ENCODE measurements at places on chromosomes 16 and 17.
A peak's percentile ranks its signal among the peaks of the same experiment; 100 is the strongest.

DNA sequence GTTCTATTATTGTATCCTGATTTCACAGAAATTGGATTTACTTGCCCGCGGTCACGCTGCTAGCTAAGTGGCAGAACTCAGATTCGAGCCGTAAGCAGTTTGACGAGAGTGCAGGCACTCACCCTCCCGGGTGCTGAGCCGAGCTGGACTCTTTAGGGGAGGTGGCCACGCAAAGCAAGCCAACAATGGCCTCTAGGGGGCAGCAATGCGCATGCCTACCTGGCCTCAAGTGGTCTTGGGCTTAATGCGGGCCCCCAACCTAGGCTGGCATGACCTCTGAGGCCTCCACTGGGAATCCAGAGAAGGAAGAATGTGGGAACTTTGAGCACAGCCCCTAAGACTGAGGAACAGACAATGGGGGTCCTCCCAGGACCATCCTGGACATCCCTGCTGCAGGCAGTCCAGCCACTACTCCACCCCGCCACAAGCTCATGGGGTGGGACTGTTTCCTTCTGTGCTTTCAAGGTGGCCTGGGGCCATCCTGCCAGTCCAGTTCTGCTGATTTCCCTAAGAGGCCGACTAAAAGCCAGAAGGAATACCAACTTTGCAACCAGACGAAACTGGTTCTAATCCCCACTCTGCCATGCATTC is 276.5 kb downstream of the XYLT1 start:
- peak; percentile 16 for DNase-seq

DNA sequence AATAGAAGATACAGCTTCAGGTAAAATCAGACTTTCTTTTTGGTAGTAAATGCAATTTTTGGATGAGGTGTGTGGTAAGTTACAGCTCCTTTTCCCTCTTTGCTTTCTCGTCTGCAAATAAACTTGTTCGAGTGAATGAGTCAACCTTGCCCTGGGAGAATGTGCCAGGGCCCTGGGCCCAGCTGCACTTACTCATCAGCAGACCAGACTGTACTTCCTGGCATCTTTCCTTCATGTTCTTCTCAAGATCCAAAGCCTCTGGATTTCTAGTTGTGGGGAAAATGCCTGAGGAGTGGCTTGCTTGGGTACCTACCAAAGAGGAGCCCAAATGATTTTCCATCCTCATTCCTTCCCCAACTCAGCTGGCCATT is 5.4 kb upstream of the G6PC1 start:
- DNase-seq = peak; percentile 90

DNA sequence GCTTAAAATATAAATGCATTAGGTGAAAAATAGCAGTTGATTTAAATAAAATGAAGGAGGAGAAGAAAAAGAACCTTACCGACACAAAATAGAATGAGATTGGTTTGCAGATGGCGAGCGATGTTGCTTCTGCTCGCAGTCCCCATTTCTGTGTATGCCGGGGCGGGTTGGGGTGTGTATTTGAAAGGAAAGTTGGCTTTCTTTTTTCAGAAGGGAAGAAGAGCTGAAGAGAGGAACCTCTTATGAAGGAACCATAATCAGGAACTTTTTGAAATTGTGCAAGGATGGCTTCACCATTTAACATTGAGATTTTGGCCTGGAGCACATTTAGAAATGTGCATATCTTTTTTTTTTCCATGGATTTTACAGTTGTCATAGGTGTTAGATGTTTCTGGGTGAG is at the start of gene IGSF6:
Gene IGSF6, minus strand, starts transcription at position 156 of the 400 bp plus-strand sequence. Its CDS starts 10 bp downstream, at position 146.
- DNase-seq = no peak

GRCh38 chr16:11576427-11577289 is 10.1 kb downstream of the LITAF start:
- DNase-seq = no peak

DNA sequence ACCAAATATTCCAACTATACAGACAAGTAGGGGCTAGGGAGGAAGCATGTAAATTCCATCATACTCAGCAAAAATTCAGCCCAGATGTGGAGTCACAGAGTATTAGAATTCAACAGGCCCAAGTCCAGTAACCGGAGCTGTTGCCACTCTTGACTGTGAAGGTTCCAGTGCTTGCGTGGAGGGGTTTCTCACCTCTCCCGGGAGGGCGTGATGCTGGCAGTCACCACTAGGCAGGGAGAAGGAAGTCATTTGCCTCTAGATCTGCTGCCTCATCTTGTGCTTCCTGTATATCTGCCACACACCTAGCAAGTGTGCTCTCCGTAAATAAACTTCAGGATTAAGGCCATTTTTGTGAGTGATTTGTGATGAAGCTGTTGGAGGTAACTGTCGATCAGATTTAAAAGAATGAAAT is 1.0 kb upstream of the CKLF start:
- DNase-seq = peak; percentile 9

- DNase-seq = no peak
These were observed 2.8 kb upstream of the PRKAR1A start for GRCh38 chr17:68509141-68510057.

DNA sequence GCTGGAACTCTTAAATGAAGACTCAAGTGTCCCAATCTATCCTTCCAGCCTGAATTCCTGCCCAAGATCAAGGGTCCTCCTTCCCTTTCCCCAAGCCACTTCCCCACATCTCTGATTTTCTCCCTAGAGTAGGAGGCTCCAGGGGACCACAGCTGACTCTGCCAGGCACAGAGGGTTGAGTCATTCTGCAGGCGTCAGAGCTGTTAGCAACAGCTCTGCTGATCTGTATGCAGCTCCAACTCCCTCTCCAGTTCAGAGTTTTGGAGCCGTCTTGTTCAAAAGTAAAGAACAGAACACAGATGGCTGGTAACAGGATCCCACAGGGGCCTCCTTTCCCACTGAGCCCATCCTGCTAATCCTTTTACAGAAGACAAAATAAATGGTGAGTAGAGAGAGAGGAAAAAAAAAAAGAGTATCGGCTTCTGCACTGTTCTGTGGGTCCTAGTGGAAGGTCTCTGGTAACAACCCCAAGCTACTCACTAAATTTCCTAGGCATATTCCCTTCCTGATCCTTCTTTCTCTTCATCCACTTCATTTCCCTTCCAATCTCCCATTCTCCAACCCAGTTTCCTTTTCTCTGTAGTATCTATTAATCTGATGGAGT is 13.4 kb upstream of the TAOK1 start:
- peak; percentile 92 for DNase-seq

DNA sequence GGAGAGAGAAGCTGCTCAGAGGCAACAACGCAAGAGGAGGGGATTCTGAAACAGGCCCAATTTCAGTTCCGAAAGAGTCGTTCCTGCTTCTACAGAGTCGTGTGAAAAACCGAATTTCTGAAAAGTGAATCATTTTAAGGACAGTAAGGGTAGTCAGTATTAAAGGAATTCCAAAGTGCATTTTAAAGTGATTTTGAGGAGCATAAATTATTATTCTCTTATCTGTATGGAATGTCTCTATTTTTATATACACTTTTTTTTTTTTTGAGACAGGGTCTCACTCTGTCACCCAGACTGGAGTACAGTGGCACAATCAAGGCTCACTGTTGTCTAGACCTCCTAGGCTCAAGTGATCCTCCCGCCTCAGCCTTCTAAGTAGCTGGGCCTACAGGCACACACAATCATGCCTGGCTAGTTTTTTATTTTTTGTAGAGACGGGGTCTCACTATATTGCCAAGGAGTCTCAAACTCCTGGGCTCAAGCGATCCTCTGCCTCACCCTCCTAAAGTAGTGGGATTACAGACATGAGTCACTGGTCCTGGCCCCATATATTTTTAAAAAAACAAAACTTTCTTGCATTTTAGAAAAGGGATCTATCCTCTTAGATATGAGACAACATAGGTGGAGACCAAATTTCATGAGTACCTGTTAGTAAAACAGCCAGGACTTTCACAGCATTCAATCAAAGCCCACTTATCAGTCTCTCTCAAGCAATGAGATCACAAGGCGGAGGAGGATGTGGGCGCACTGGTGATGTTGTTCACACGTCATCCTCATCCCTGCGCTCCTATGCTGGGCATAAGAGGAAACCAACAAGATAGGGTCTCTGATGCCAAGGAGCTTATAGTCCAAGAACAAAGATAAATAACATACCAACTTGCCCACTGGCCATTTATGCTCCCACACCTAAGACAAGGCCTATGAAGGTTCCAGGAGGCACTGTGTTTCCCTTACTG is 53.2 kb downstream of the SMG6 start:
- peak; percentile 58 for DNase-seq

DNA sequence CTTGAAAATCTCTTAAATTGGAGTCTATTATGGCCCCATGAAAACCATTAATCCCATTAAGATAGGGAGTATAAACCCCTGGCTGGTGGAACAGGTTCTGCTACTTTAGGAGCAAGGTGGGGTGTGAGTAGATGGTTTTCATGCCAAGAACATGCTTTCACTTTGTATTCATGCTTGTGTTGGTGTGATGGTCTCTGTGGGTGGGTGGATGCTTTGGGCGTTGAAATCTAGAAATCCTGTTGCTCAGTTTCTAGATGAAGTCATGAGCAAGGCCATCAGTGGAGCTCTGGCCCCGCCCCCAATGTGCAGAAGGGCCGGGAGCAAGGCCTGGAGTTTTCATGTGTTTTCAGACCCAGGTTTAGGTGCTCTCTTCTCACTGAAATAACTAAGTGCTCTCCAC is 20.1 kb downstream of the PLD6 start:
- DNase-seq = peak; percentile 12
